ENCODE measurements at places on chromosomes 6 and 20. TPM values are rescaled to one million over a fixed set of nuclear protein-coding genes. Genes with fewer than 3 reads are reported as not detected.

FKBP1C gene
- 0.21 TPM for total RNA-seq

DNAAF9 gene
- total RNA-seq: 3.5 TPM

DNA sequence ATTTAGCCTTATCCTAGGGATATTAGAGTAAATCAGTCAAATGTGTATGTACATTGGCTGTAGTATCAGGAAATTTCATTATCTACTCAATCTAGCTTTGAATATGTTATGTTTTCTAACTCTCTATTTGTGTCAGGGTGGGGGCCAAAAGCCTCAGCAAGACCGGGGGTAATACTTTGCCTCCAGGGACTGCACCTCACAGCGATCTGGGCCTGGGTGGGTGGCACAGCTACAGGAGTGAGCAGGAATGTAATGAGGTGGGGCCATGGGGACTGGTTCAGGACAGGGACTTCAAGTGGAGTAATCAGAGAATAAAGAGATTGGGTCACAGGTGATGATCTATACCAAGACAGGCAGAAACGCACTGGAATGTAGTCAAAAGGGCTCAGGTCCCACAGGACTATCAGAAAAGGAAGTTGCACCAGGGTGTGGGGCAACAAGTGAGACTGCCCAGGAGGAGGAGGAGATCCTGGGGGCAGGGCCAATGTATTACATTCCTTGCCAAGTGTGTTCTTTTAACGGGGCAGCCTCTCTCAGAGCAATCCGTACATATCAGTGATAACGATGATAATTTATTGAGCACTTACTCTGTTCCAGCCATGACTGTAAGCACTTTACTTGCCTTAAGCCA lies 54.0 kb downstream of the PIGU start:
- DNase-seq: no peak

DNA sequence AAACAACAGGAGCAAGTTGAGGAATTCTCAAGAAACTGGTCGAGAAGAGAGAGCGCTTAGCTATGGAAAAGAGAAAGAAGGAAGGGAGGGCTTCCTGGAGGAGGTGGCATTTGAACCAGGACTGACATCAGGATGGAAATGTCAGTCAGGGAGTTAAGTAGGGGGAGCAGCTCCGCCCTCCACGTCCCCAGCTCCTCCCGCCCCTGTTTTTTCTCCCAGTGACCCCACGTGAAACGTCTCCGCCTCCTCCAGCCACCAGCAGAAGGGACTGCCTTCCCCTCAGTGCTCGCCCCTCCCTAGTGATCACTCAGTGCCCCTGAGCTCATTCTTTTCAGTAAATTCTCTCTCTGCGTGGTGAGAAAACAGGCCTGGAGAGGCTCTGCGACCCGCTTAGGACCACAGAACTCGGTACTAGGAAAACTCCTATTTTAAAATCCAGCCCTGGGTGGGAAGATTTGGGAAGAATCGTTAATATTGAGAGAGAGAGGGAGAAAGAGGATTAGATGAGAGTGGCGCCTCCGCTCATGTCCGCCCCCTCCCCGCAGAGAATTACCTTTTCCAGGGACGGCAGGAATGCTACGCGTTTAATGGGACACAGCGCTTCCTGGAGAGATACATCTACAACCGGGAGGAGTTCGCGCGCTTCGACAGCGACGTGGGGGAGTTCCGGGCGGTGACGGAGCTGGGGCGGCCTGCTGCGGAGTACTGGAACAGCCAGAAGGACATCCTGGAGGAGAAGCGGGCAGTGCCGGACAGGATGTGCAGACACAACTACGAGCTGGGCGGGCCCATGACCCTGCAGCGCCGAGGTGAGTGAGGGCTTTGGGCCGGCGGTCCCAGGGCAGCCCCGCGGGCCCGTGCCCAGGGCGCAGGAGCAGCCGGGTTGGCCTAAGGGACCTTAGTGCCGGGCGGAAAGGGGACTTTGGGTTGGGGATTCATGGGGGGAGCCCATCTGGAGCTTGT lies 4.6 kb downstream of the HLA-DPB1 start:
- peak; percentile 92 for DNase-seq

KIAA0408 gene
- total RNA-seq: 5.9 TPM

NELFE gene
- 195 TPM for total RNA-seq

LY86 gene
- not detected for total RNA-seq

PTK6 gene
- total RNA-seq: not detected

GRCh38 chr6:38378801-38379200 lies 260.9 kb downstream of the BTBD9 start:
- no peak for DNase-seq

GRCh38 chr20:20411836-20412235 lies 43.9 kb downstream of the INSM1 start:
- DNase-seq: no peak

NOTCH4 gene
- total RNA-seq: 2.3 TPM

- DNase-seq: no peak
Measured at GRCh38 chr20:18719426-18719825, 94.2 kb upstream of the SCP2D1 start.

C6orf15 gene
- not detected for total RNA-seq

DNA sequence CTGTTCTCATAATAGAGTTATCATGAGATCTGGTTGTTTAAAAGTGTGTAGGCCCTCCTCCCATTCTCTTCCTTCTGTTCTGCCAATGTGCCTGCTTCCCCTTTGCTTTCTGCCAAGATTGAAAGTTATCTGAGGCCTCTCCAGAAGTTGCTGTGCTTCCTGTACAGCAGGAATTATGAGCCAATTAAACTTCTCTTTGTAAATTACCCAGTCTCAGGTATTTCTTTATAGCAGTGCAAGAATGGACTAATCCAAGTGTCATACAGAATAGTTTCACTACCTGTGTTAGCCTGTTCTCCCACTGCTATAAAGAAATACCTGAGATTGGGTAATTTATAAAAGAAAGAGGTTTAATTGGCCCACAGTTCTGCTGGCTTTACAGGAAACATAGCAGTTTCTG lies 100.0 kb downstream of the CD24 start:
- no peak for DNase-seq

CD40 gene
- total RNA-seq: not detected

ISM1 gene
- total RNA-seq: 0.46 TPM

GRCh38 chr20:21513181-21513663 lies 642 bp downstream of the NKX2-2 start:
- peak; percentile 40 for DNase-seq

DNA sequence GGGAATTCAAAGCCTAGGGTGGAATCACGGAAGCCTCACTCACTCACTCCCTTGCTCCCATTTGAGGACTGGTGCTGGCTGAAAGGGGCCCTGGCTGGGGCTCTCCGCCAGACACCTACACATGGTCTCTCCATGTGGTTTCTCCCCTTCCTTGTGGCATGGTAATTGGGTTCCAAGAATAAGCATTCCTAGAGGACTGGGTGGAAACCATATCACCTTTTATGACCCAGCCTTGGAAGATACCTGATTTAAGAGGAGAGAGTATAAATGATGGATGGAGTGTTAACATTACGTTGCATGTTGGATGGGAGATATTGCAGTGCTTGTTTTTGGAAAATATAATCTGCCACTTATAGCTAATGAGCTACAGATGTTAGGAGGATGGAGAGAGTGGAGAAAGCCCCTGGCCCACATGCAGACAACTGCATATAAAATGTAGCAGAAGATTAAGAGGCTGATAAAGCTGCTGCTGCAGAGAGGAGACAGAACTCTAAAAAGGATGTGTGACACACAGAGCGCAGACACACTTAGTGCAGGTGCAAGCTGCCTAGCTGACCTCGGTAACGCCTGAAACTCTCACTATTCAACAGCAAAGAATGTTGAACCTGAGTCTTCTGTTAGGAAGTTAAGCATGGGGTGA lies 23.3 kb upstream of the CDKN1A start:
- DNase-seq: peak; percentile 42

SPATA25 gene
- not detected for total RNA-seq

SPTLC3 gene
- 10.0 TPM for total RNA-seq

DNA sequence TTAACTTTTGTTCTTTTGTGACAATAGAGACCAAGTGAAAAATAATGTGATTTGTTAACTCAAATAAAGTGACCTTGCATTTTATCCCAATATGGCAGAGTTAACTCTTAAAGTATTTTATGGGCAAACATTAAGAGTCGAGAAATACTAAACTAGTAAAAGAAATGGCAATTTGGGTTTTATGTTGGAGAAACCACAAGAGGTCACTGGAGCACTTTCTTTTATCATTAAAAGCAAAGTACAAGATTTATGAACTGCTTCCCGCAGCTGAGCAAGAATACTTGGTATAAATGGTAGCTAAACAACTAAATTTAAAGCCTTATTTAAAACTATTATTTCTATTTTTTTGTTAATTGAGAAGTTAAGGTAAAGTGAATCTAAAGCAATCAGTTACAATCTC lies 33.5 kb upstream of the MCM9 start:
- DNase-seq: no peak

PTGIS gene
- total RNA-seq: 0.54 TPM

DNA sequence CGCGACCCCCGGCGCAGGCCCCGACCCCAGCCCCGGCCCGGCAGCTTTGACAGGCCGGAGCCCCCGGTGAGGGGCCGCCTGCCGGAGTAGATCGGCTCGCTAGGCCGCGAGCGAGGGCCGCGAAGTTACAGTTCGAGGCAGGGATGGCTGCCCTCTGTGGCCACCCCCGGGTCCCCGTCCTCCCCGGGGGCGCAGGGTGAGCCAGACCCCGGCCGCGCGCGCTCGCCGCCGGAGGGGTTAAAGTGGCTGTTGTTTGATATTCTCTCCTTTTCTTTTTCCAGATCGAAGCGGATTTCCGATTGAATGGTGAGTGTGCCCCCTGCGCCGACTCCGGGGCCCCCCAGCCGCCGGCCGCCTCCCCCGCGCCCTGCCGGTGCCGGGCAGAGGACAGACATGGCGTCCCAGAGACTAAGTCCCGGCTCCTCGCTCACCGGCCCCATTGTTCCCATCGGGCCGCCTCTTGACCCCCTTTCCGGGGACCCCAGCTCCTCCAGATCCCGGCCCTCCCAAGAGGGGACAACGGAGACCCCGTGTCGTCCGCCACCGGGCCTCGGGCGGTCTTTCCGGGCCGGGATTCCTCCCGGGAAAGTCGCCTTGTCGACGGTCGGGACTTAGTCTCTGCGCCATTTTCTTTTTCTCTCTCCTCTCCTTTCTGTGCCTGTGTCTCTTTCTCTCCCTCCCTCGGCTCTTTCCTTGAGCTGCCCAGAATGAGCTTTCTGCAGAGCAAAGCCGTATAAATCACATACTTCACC lies 704 bp downstream of the TOP1 start:
- DNase-seq: peak; percentile 24

GRCh38 chr20:2302384-2303060 lies 6.7 kb downstream of the TGM3 start:
- no peak for DNase-seq

GRCh38 chr6:148611213-148611612 lies 135.6 kb upstream of the UST start:
- DNase-seq: peak; percentile 69

GRCh38 chr6:36383606-36384005 lies 3.9 kb downstream of the ETV7 start:
- no peak for DNase-seq

- DNase-seq: no peak
Measured at GRCh38 chr6:153947808-153948447, 91.1 kb upstream of the OPRM1 start.

DNA sequence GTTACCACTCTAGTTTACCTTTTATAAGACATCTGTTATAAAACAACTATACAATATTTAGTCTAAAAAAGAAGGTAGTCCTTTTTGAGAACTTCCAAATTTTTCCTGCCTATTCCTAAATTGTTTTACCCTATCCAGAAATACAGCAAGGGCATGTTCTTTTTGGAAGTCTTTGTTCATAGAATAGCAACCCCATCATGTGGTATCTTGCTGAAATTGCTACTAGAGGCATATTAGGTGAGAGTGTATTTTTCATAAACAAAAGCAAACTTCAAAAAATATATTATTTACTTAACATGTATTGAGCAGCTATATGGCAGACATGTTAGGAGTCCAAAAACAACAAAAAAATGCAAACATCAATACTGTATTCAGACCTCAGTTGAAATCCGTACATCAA lies 371.8 kb upstream of the NRSN1 start:
- DNase-seq: no peak

GRCh38 chr6:46323312-46323965 lies 152.7 kb upstream of the ENPP5 start:
- DNase-seq: peak; percentile 74

- peak; percentile 62 for DNase-seq
Measured at GRCh38 chr6:39430871-39431523, 108.5 kb upstream of the KCNK16 start.

GRCh38 chr20:16273812-16274555 lies 299.3 kb downstream of the KIF16B start:
- no peak for DNase-seq

BPIFB1 gene
- not detected for total RNA-seq

GRCh38 chr6:143478479-143479062 lies 28.0 kb downstream of the PEX3 start:
- no peak for DNase-seq

- DNase-seq: no peak
Measured at GRCh38 chr6:6052216-6052615, 45.5 kb upstream of the NRN1 start.

RAE1 gene
- total RNA-seq: 58.7 TPM

DNA sequence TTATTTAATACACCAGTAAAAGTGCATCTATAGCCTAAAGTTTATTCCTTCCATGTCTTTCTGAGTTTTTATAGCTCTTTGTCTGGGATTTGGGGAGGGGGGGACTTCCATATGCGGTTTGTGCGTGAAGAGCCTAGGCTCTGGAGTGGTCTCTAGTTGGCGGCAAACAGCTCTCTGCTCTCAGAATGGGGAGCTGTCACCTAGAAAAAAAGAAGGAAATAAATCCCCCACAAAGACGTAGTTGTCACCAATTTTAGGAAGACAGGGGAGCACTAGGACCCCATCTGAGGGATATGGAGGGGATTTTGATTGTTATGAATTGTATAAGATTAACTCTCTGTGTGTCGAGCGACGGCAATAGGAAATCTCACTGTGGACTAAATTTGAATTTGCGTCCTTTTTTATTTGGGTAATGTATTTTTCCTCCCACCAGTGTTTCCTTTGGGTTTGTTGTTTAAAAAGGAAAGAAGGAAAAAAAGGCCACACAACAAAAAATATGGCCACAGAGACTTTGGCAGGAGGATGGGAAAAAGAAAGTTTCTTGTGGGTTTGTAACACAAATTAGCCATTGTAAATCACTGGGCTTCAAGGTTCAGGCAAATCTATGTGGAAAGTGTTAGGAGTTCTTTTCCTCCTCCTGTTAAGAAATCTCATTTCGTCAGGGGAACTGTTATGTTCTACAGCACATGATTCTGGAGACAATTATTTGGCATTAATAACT lies 7.4 kb downstream of the POU3F2 start:
- no peak for DNase-seq

DNA sequence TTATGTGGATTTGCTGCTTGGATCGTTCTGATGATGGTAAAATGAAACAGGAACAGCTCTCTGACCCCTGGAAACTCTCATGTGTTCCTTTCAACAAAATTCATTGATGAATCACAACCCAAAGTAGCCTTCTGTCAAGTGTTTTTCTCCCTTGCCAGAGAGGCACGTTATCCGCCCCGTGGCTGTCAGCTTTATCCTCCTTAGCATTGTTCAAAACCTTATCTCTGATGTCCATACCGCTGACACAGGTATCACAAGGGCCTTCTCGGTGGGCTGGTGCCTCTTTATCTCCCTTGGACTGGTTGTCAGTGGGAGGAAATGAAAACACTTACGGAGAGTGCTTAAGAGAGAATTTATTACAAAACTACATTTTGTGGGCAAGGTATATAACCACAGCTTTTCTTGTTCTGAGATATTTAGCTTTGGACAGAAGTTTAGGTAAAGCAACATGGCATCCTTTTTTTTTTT lies 84.9 kb downstream of the TIAM2 start:
- DNase-seq: peak; percentile 25

GRCh38 chr6:143098054-143098671 lies 37.5 kb downstream of the AIG1 start:
- no peak for DNase-seq

SIGLEC1 gene
- total RNA-seq: not detected

MCCD1 gene
- total RNA-seq: not detected

All from Daoy (cell line).